Activated CD8-positive, alpha-beta memory T cell treated with anti-CD3 and anti-CD28 coated beads, Interleukin-2, amount 10 ng/mL, durations not matched to agents 7 days and 5 days (primary cell): ENCODE measurements at places on chromosomes 16 and 17.

- peak; percentile 31 for DNase-seq
These were observed 220.8 kb upstream of the TNRC6C start for GRCh38 chr17:77737442-77738265.

DNA sequence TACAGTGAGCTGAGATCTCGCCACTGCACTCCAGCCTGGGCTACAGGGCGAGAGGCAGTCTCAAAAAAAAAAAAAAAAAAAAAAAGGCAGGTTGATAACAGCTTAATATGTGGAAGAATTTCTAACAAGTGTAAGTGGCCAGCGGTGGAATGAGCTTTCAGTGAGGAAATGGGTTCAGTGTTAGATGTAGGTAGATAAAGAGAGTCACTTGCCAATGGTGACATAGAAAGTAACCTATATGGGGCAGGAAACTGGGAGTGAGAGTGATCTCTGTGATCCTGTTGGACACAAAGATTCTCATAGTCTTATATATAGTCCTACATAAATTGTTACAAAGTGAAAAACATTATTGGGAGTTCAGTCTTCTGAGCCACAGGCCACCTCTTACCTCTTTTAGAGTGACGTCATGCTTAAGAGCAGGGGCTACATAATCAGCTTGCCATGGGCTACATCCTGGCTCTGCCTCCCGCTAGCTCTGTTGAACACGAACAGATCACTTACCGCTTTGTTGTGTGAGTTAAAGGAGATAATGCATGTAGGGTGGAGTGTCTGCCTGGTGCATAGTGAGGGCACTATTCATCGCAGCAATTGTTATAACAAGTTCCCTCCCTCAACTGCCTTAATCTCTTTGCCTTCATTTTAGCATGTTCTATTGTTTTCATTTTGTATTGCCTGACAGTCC lies 110.2 kb upstream of the ELAC2 start:
- no peak for DNase-seq

DNA sequence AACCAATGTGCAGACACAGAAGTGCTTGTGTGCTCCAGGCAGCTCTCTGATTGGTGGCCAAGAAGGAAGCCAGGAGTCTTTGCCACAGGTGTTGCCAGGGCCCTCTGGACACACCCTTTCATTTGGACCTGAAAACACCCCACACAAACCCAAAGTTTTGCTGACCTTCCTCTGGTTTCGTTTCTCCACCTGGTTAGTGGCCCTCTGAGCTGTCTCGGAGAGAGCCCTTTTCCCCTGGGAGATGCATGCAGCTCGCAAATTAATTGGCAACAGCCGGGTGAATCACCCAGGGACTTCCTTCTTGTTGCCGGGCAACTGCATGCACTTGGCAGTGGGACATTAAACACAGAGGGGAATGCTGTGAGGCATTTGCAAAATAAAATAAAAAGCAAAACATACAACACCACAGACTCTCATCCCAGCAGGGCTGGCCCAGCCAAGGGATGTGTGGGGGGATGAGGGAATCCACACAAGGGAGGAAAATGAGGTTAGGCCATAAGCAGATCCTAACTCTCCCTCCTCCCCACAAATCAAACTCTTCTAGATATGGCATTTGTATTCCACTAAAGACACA lies 286.6 kb downstream of the SOX9 start:
- DNase-seq = no peak

GRCh38 chr16:69917311-69917710 lies 33.8 kb upstream of the CLEC18A start:
- DNase-seq = no peak

DNA sequence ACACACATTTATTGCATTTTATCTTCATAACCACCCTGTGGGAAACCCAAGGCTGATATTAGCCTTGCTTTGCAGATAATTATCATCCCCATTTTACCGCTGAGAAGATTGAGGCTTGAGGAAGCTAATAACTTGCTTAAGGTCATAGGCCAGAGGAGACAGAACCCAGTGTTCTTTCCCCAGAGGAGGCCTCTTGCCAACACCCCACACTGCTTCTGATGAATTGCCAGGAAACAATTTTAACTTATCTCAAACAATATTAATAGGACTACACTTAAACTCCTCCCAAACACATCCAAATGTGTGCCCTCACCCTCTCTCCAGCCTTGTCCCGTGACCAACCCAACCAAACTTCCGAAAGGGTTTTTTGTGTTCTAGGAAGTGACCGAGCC lies 2.1 kb upstream of the SPG7 start:
- no peak for DNase-seq

DNA sequence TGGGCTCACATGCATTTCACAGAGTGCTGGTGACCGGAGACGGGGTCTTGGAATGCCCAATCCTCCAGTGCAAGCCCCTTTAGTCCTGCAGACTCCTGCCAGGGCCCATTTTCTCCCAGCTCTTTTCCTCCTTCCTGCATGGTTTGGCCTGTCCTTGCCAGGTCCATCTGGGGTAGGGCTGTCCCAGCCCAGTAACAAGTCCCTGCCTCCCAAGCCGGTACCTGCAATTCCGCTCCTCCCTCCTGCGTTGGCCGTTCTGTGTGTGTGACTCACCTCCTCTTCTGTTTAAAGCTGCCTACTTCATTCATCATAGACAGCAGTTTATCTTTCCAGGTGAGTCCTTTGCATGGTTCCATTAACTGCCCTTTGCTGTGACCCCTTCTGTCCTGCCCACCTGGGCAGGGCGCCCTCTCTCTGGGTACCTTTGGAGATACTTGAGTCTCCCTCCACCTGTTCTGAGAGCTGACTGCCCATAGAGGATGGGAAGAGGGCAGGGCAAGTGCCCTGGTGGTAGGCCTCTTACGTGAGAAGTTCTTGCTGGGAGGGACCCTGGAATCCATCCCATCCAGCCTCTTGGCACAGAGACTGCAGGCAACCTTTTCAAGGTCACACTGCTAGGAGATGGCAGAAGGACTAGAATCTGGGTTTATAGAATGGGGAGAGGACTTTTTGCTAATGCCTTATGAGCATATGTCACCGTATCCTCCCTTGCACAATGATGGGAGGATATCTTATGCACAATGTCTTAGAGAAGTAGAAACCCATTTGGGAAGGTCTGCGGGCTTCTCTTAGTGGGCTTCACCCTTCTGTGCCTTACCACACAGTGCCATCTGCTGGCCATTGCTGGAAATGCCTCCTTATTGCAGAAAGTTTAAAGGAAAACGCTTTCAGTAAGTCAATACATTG lies 29.7 kb upstream of the LGALS9 start:
- DNase-seq = peak; percentile 87

DNA sequence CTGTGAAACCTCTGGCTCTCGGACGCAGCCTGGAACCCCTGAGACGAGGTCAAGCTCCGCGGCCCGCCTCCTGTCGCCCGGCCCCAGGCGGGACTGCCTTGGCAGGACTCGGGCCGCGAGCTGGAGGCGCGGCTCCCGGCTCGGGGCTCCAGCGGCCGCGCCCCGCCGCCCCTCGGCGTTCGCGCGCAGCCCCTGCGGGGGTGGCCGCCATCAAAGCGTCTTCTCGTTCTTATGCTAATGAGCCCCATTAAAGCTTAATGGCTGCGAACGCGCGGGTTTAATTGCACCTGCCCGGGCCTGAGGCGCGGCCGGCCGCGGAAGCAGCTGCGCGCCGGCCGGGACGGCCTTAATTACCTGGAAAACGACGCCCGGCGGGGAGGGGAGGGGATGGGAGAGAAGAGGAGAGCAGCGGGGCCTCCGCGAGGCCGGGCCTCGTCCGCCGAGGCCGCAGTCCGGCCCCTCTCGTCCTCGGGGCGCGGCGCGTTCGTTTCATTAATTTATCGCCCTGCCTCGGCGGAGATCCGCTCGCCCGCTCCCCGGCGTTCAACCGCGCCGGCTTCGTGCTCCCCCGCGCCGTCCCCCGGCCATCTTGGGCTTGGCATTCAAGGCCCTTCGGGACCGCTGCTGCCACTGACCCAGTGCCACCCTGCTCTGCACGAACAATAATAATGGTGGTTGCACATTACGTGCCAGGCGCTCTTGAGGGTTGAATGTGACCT lies 19.2 kb downstream of the RAI1 start:
- no peak for DNase-seq

- DNase-seq = no peak
These were observed 26.3 kb downstream of the ARHGAP23 start for GRCh38 chr17:38454532-38454931.

- DNase-seq = no peak
These were observed 53.9 kb downstream of the GNAO1 start for GRCh38 chr16:56245197-56245596.

DNA sequence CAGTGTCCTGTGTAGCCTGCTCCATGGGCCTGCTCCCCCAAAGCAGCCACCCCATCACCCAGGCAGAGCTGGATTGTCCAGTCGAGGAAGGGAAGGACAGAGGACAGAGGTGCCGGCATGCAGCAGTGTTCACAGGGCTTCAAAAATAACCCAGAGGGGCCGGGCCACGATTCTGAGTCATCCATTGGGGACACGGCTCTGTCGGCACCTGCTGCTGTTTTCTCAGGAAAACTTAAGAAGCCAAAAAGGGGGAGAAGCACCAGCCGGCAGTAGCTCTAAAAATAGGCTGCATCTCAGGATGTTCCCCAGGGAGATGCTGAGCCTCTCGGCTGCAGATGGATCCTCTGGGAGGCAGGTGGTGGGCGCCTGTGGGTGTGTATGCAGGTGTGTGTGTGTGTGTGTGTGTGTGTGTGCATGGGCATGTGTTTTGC lies 1.6 kb downstream of the CA7 start:
- DNase-seq = no peak

- no peak for DNase-seq
These were observed 29.0 kb downstream of the IRF8 start for GRCh38 chr16:85927959-85928358.

DNA sequence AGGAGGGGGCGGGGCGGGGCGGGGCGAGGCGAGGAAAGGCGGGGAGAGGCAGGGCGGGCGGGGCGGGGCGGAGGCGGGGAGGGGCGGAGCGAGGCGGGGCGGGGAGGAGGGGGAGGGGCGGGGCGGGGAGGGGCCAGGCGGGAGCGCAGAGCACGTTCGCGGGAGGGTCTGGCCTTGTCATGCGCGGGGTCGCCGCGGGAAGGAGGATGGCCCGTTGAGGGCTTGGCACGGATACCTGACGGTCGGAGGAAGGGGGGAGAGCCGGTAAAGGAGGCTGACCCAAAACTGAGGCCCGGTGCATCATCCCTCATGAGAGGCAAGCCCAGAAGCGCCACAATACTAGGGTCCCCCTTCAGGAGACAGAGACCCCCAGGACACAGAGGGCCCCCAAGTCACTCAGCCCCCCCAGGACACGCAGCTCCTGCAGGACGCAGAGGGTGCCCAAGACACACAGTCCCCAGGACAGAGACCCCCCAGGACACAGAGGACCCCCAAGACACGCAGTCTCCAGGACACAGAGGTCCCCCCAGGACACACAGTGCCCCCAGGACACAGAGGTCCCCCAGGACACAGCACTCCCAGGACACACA lies 593 bp upstream of the WDR45B start:
- peak; percentile 64 for DNase-seq

- no peak for DNase-seq
These were observed 148.4 kb downstream of the TOX3 start for GRCh38 chr16:52398491-52398960.

DNA sequence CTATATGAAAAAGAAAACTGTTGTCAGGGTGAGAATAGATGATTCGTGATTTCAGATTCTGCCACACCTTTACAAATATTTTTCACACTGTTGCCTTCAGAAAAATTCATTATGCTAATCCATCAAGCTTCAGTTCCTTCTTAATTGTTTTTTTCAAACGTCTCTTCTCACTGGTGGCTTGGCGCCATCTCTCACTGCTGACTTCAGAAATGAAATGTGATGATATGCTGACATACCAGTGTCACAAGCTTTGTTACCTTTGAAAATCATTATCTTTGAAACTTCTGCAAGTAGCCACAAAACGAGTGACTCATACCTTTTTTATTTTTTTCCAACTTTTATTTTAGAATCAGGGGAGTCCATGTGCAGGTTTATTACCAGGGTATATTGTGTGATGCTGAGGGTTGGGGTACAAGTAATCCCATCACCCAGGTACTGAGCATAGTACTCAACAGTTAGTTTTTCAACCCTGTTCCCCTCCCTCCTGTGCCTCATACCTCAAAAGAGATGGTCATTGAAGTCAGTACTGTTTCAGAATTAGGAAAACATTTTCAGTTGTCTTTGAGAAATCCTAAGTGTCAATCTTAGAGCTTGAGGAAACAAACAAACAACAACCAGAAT lies 14.0 kb upstream of the KRT222 start:
- no peak for DNase-seq

DNA sequence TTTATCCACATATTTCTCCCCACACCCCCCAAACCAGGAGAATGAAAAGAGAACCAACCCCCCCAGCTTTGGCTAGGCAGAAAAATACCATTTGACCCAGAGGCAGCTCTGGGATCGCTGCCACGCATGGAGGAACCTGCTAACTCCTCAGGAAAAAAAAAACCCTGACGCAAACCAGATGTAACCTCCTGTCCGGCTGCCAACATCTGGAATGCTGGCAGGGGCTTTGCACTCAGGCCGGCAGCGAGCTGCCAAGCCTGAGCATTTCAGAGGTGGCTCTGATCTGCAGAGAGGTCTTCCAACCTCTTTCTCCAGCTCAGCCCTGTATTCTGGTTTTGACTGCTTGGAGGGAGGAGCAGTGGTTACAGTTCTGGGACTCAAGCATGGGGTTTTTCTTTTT lies 8.2 kb downstream of the IGFBP4 start:
- DNase-seq = no peak

GRCh38 chr17:81537343-81537855 lies 9.2 kb downstream of the FSCN2 start:
- DNase-seq = peak; percentile 47

DNA sequence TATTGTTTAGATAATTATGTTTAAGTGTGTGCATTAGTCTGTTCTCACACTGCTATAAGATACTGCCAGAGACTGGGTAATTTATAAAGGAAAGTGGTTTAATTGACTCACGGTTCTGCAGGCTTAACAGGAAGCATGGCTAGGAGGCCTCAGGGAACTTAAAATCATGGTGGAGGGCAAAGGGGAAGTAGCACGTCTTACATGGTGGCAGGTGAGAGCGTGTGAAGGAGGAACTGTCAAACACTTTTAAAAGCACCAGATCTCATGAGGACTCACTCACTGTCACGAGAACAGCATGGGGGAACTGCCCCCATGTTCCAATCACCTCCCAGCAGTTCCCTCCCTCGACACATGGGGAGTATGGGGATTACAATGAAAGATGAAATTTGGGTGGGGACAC lies 203.5 kb upstream of the GOT2 start:
- no peak for DNase-seq
